ENCODE measurements at places on chromosomes 13 and 19.
A peak's percentile ranks its signal among the peaks of the same experiment; 100 is the strongest.

DNA sequence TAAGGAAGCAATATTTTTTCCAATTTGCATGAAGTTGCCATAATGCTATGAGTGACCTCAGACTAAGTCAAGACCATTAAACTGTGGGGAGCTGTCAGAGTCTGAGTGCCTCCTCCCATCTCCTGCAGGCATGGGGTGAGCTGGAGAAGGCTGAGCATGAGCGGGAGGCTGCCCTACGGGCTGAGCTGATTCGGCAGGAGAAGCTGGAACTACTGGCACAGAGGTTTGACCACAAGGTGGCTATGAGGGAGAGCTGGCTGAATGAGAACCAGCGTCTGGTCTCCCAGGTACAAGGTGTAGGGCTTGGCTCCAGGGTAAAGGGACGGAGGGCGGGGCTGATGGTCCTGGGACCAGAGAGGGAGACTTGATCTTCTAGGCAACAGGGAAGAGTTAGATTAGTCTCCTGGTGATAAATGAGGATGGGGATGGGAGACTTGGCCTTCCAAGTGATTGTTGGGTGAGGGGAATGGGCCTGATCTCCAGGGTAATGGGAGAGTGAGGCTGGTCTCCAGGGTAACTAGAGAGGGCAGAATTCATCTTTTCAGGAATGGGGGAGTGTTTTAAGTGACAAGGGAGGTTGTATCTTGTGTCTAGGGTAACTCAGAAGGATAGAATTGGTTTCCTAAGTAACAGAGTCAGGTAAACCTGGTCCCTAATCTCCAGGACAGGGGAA is 36.0 kb downstream of the SPTBN4 start:
- DNase-seq: no peak

DNA sequence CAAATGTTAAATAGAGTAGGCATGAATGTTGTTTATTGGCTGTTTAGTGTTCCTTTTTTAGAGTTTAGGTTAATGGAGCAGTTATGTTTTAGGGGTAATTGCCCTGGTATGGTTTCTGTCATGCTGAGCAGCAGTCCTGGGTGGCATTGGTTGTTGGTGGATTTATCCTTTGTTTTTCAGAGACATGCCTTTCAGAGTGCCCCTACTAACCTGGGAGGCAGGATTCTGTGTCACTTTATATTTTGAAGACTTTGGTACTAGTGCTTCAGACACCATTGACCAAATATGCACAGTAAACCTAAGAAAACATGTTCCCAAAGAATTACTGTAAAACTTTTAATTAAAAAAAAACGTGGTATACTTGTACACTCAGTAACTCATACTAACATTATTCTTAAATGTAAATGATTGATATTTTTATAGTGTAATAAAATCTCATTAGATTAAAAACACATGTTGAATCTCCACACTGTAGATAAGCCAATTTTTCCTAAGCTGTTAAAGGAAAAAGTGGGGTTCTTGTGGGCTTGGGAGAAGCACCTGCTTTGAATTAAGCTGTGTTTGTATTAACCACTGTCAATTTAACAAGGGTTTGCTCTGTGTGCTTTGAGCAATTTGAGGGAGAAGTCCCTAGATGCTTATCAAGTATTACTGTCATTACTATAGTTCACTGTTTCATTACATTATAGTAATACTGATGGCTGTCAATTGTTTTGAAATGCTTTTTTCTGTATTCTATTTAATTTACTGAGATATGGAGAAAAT is 133.2 kb downstream of the LMO7 start:
- DNase-seq: no peak

DNA sequence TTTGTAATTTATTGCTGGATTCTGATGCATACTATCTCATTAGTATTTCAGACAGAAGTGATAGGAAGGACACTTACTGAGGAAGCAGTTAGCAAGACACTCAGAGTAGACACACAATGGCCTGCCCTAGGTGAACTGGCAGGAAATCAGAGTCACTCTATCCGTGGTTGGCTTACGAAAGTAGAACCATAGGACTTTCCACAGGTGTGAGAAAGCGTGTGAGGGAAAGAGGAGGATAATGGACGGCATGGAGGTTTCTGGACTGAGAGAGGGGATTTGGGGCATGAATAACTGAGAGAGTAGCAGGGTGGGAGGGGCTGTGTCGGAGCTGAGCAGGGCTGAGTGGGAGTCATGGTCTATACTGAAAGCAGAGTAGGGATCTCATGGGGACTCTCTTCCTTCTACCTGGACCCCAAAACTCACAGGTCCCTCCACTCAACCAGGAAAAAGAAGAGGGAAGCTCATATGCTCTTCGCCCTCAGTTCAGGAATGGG is 18.7 kb upstream of the EID2 start:
- DNase-seq: no peak

GRCh38 chr13:110272651-110273050 is 34.3 kb downstream of the COL4A1 start:
- DNase-seq: no peak

DNA sequence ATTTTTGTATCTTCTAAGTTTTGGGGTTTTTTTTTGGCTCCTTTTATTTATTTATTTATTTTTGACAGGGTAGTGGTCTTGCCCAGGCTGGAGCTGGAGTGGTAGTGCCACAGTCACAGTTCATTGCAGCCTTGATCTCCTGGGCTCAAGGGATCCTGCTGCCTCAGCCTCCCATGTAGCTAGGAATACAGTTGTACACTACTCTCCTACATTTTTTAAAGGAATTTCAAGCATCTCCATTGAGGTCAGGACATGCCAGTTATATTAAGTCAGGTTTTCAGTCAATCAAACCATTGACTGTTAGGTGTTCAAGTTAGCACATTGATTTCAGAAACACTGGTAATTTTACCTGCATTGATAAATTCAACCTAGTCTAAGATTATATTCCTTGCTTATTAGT is 480.5 kb upstream of the SPRY2 start:
- DNase-seq: no peak

- no peak for DNase-seq
Observed at GRCh38 chr13:114286808-114287207, 5.4 kb downstream of the UPF3A start.

DNA sequence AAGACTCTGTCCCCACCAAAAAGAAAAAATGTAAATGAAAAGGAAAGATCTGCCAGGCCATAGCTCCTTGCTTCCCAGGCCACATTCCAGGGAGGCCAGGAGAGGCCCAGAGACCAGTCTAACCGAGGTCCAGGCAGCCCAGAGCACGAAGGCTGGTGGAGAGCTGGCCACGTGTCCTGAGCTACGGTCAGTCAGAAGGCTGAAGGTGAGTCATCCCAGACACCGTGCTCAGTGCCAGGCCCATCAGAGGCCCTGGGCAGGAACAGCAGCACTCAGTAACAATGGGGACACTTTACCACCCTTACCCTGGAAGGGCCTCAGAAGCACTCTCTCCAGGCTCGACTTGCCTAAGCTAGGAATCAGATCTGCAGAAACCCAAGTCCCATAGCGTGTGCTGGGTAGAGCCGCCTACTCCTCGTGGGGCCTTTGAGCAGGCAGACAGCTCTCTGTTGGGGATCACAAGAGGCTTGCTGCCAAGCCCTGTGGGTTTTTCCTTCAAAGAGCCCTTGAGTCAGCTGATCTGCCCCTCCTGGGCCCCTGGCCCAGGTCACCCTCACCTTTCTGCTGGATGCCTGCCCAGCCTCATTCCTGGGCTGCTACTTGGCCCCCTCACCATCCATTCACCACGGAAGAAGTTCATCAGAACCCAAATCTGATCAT is 11.6 kb upstream of the DNMT1 start:
- no peak for DNase-seq

DNA sequence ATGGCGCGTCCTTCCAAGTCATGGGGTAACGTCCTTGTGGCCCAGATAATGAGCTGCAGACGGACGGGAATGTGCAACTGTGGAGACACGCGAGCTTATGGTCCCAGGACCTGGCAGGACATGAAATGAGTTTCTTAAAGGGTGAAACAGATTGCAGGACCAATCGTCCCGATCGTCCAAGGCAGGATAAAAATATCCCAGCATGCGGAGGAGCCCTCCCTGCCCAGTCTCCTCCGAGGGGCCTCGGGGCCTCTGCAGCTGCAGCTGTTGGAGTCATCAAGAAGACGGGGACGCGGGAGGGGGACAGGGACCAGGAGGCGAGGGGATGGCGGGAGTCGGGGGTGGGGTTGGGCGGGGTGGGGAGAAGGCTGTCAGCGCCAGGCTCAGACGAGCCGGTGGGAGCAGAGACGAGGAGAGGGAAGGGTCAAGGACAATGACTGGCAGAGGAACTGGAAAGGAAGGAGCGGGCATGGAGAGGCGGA is 14.4 kb upstream of the GARIN5A start:
- DNase-seq: no peak

- DNase-seq: no peak
Observed at GRCh38 chr19:42435316-42435715, 7.4 kb downstream of the CXCL17 start.

GRCh38 chr19:46772170-46773017 is 16.0 kb downstream of the SLC1A5 start:
- peak; percentile 23 for DNase-seq
